ENCODE measurements at places on chromosomes 3 and 15.
A peak's percentile ranks its signal among the peaks of the same experiment; 100 is the strongest.

GRCh38 chr15:61915640-61916039 is 144.6 kb downstream of the VPS13C start:
- DNase-seq, result no peak

DNA sequence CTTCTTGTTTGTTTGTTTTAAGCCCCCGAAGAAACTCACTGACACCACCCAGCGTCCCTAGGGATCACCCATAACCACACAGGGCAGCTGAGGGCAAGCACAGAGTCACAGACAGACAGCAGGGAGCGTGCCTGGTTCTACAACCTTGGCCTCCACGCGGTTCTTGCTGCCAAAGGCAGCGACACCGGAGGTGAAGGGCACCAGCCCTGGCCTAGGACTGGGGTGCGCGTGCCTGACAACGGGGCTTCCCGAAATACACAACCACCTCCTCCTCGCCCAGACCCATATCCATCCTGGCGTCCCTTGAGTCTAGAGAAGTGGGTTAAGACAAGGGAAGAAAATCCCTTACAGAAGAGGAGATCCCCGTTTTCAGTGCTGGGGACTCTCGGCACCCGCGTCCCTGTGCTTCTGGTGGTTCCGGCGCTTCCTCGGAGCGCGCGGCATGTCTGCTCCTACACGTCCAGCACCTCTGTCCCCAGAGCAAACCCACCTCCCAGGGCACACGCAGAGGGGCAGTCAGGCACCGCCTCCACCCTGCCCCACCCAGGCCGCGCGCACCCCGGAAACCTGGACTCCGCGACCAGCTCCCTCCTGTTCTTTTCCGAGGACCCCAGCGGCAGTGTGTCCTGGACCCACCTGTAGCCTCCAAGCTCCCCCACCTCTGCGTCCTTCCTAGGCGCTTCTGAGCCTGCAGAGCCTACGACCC is 911 bp downstream of the RFTN1 start:
- DNase-seq, result peak; percentile 5

GRCh38 chr15:77347197-77347596 is 72.7 kb downstream of the PEAK1 start:
- no peak for DNase-seq

GRCh38 chr3:99366663-99367429 is 271.5 kb upstream of the COL8A1 start:
- no peak for DNase-seq

GRCh38 chr15:69058830-69059556 is 44.5 kb downstream of the NOX5 start:
- peak; percentile 94 for DNase-seq

DNA sequence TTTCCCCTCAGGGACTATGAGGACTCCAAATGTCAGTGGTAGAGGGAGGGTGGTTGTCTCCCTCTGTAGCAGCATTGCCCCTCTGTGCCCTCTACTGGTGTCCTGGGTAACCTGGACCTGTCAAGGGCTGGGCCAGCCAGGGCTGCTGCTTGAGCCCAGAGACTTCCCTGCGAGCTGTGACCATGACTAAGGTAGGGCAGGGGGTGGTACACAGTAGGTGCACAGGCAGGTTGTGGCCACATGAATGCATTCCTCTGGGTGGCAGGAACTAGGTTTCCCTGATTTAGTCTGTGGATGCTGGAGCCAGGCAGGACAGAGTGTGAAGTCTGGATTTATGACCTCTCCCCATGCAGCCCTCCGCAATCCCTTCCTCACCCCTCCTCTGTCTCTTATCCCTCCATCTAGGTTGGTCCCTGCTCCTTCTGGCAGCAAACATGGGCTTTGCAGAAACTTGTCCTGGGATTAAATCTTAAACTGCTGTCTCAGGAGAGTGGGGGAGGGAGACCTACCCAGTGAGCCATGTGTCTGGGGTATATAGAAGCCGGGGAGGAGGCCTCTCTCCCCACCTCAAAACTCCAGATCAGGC is 8.7 kb upstream of the SEMA3F start:
- DNase-seq, result no peak

GRCh38 chr3:183490211-183490601 is 61.8 kb upstream of the MCF2L2 start:
- no peak for DNase-seq

GRCh38 chr15:74723754-74724334 is 1.5 kb downstream of the CYP1A1 start:
- peak; percentile 56 for DNase-seq

DNA sequence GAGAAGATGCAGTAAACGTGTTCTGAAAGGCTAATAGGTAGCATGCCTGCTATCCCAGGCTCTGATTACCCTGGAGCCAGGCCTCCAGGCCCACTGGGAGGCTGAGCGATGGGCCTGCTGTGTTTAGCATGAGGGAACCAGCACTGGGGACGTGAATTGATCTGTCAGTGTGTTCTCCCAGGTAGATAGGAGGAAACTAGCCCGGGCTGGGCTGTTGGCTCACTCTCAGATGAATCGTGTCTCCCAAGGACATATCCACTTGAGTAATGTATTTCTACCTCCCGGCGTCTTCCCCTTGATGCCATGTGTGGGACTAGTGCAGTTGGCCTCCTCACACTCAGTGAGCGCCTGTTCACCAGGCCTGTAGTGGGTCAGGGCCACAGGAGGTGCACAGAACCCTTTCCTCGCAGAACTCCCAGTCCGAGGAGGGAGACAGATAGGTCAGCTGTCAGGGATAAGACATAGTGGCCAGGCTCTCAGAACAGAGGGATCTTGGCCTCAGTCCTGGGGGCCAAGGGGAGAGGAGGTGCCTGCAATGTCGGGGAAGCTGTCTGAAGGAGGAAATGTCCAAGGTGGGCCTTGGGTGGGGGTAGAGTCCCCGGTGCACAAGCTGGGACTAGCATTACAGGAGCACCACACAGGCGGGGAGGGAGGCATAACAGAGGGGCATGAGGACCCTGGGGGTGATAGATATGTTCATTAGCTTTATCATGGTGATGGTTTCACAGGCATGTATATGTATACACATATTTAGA is 111.7 kb downstream of the DNAJB8 start:
- no peak for DNase-seq

DNA sequence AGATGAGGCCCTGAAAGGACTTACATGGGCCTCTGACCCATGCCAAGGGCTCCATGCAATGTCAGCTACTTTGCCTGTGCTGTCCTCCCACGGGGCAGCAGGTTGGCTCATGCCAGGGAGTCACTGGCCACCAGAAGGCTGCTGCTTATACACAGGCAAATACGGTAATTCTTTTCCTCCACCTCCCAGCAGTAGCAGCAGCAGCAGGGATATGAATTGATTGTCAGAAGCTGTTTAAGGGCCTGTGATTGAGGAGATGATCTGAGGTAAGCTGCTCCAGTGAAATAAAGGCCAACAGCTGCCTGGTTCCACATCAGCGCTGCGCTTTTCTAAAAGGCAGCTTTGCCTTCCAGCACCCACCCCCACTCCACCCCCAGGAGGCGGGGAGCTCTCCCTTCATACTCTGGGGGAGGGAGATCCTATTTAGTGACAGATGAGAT is 250.5 kb downstream of the SHQ1 start:
- no peak for DNase-seq

- peak; percentile 19 for DNase-seq
Measured at GRCh38 chr15:86735247-86736040, 655.8 kb downstream of the AGBL1 start.

GRCh38 chr15:50066202-50066601 is 52.8 kb downstream of the ATP8B4 start:
- DNase-seq, result no peak
